ENCODE measurements at places on chromosomes 7 and 10. TPM values are rescaled to one million over a fixed set of nuclear protein-coding genes. Genes with fewer than 3 reads are reported as not detected.

Gene OR9A2
- not detected for polyA plus RNA-seq

Gene MAGI2
- 37.2 TPM for polyA plus RNA-seq

Gene NCF1
- 1.2 TPM for polyA plus RNA-seq

Gene SMURF1
- 18.8 TPM for polyA plus RNA-seq

GRCh38 chr10:75610183-75610582 lies 178.8 kb downstream of the LRMDA start:
- no peak for DNase-seq

DNA sequence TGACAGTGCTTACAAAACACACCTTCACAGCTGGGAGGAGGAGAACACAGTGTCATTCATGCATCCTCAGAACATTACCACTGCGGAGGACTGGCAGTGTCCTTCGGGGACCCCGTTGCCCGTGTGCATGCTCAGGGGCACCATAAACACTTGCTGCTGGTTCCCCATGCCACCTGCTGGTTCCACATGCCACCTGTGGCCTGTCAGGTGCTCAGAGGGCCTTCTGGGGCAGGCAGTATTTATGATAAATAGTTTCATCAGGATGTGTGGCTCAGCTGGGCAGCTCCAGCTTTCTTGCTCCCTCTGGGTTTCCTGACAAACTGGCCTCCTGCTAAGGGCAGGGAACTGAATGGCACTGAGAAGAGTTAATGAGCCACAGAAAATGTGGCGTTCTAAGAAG lies 32.1 kb downstream of the CELF2 start:
- DNase-seq = no peak

DNA sequence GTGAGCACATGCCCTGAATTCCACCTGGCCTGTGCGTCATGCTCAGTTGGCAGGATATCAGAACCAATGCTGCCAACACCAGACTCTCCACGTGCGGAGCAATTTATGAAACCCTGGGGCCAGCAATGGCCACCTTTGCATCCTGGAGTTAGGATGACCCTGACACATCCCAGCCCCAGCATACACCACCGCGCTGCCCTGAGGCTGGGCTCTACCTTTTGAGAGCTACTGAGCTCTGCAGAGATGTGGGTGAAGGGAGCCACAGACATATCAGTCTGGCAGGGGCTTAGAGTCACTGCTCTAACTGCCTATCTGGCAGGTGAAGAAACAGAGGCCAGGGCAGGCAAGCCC lies 41.9 kb downstream of the SYPL1 start:
- DNase-seq = no peak

GRCh38 chr7:137976696-137977095 lies 25.2 kb downstream of the CREB3L2 start:
- no peak for DNase-seq

GRCh38 chr7:84258628-84259027 lies 64.0 kb upstream of the SEMA3A start:
- DNase-seq = no peak

- DNase-seq = no peak
These were observed 105.6 kb downstream of the APBB1IP start for GRCh38 chr10:26543567-26544306.

DNA sequence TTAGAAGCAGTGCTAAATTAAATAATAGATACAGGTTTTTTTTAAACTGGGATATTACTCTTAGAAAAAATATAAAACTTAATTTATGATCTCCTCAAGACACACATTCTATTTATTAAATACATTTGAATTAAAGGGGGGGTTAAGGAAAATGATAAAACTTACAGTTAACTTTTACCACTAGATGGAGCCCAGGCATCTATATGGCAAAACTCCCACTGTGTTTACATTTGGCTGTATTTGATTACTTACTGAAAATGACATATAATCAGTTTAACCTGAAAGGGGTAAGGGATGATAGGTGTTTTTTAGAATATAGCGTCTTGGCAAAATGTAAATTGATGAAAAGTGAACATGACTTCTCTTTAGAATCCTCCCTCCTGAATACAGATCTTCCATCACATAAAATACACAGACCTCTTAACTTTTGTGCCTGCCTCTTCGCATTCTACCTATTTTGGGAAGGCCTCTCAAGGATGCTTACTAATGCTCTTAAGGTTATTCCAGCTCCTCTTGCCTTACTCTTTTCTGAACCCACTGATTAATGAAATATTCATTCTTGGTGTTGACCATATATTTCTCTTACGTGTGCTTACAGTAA lies 235.7 kb downstream of the AGMO start:
- DNase-seq = peak; percentile 34

GRCh38 chr10:60149003-60149402 lies 240.7 kb downstream of the ANK3 start:
- no peak for DNase-seq

DNA sequence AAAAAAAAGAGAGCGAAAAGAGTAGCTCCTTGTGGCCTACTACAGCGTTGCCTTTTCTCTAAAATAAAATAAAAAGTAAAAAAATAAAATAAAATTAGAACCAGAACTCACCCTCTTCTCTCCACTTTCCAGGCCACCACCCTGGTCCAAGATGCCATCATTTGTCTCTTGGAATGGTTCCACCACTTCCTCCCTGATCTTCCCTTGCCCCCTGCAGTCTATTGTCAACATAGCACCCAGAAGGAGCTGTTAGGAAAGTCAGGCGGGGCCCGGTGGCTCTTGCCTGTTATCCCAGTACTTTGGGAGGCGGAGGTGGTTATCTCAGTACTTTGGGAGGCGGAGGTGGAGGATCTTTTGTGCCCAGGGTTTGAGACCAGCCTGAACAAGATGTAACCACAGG lies 7.6 kb upstream of the GRID2IP start:
- no peak for DNase-seq

DNA sequence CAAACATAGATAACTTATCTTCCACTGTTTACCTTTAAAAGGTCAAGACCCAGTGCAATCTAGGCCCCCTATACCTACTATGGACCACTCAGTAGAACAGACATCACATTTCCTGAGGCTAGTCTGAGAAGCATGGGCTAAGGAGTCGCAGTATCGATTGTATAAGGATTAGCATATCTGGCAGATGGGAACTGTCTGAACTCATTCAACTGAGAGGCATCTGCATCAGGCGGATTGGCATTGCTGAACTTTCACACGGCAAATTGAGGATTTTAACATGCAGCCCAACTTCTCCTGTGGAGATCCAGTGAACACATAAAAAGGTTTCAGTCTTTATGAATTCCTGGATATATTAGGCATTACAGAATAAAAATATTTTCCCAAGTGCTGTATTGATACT lies 89.1 kb upstream of the LRGUK start:
- no peak for DNase-seq

DNA sequence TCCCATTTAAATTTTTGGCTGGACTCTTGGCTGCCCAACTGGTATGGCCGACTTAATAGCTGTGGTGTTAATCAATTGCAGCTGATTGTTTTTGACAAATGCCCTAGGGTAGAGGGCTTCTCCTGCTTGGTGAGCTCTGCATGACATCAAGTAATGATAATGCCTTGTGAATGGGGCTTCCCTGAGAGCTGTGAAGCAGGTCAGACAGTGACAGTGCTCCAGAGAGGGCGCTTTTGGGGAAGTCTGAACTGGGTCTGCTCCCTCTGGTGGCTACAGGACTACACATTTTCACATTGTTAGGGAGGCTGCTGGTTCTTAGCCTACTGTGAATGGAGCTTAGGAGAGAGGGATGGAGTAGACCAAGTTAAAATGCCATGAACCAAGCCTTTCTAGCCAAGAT lies 98.8 kb downstream of the SDK1 start:
- no peak for DNase-seq

DNA sequence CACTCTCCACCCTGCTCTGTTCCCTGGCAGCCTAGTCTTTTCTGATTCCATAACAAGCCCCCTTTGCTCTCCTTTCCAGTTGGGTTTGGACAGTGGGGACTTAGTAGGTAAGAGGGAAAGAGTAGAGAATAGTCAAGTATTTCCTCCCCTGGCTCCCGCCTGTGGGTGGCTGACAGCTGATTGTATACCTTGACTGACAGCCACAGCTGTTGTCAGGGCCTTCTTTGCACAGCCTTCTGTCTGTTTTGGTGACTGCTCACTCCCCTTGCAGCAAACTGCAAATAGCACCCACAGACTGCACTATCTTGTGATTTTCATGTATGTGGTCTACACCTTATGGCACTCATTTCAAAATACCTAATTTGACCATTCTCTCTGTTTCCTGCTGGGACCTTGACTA lies 486.3 kb downstream of the ACTR3B start:
- no peak for DNase-seq

DNA sequence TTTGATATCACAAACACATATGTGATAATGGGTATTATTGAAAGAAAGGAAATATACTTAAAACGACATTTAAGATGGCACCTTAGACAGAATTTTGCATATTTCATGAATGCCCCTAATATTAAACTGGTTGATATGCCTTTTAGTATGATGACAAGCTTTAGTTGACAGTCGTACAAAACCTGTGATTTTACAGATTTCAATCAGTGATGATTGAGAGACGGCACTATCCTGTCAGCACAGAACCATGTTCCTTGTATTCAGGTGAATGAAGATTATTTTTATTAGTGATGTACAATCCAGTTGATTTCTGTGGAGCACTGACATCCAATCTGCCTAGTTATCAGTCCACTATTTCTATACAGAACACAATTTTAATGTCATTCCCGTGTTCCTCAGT lies 333.0 kb downstream of the CNTNAP2 start:
- DNase-seq = no peak

- DNase-seq = no peak
These were observed 120.9 kb upstream of the ZNF438 start for GRCh38 chr10:31152421-31153135.

GRCh38 chr10:131738396-131738735 lies 162.4 kb upstream of the PPP2R2D start:
- no peak for DNase-seq

- DNase-seq = peak; percentile 58
These were observed 13.9 kb downstream of the DNAJC1 start for GRCh38 chr10:21989453-21990154.

GRCh38 chr7:46680147-46680546 lies 759.1 kb upstream of the IGFBP3 start:
- DNase-seq = no peak

DNA sequence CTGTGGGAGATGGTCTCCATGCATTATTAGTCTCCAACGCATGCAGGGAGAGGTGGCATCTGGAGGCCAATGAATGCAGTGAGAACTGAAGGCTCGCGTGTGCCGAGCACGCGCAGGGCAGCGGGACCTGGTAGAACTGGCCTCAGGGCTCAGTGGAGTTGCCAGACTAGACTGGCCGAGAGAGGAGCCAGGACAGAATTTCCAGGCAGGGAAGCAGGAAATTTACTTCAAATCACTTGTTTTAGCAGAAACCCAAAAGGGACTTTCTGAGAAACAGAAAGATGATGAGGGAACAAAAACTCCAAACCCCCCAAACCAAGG lies 311.0 kb upstream of the IMMP2L start:
- DNase-seq = no peak

- no peak for DNase-seq
These were observed 37.0 kb upstream of the ZMIZ1 start for GRCh38 chr10:79031723-79032122.

Measured in left kidney (tissue), 8 donors.